CD4-positive, alpha-beta T cell treated with Interleukin-12 subunit alpha and Interleukin-12 subunit beta, for 1 hour (primary cell): ENCODE measurements at places on chromosomes 12 and 14.

GRCh38 chr14:92589213-92589852, 75.8 kb downstream of the RIN3 start:
- no peak for DNase-seq

- DNase-seq, result no peak
Measured at GRCh38 chr14:93716002-93716745, 72.1 kb downstream of the PRIMA1 start.

GRCh38 chr12:101697930-101698799, 725 bp downstream of the CHPT1 start:
- peak; percentile 6 for DNase-seq

DNA sequence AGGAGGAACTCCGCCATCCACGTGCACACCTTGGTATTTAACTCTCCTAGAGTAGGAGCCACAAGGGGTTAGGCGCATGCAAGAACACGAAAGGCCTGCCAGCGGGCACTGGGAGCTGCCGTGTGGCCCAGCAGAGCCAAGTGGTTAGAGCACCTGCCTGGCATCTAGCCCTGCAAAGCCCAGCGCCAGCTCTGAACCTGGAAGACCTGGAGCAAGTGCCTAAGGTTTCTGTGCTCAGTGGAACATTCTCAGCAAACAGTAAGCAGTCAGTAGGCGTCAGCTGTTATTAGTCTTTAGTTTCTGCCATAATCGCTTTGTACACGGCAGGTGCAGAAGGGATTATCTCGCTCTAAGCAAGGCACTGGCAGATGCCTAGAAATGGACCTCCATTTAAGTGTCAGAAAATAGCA, 55.4 kb downstream of the SETD3 start:
- DNase-seq, result no peak

DNA sequence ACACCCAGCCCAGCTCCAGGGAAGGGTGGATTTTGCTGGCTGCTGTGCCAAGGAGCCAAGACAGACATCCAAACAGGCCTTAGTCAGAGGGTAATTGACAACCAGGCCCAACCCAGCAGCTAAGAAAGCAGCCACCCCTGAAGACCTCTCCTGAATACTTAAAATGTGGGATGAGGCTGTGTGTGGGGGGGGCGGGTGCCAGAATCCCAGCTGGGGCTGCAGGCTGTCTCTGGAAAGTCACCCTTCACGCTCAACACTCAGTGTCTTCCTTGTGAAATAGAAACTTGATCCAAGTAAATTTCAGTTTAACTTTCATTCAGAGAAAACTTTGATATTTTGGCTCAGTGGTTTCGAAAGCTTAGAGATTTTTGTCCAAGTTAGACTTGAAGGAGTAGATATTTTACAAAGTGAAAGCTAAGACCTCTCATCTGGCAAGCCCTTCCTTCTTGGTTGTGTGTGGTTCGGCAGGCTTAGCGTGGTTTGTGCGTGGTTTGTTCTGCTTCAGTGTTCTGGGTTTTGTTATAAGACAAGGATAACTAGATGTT, 5.1 kb downstream of the PAPLN start:
- no peak for DNase-seq

- no peak for DNase-seq
Measured at GRCh38 chr12:46664761-46665287, 161.0 kb downstream of the SLC38A4 start.

- DNase-seq, result no peak
Measured at GRCh38 chr12:21992823-21993222, 51.6 kb upstream of the ABCC9 start.

DNA sequence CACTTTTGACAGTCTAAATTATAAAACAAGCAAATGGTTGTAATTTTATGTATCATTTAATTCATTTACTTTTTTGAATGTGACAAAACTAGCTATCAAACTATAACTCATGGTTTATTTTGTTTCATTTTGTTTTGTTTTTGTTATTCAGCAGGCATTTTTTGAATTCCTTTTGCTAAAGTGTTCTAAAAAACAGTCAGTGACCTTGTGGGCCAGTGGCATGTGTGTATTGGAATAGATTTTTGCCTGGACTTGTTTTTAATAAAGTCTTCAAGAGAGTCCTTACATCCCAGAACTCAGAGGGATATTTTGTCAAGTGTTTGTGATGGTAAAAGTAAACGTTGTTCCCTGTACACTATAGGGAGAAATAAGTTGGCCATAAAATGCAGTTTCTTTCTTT, 369.7 kb upstream of the SYT1 start:
- no peak for DNase-seq

- DNase-seq, result no peak
Measured at GRCh38 chr14:60951776-60952435, 29.0 kb downstream of the TRMT5 start.

DNA sequence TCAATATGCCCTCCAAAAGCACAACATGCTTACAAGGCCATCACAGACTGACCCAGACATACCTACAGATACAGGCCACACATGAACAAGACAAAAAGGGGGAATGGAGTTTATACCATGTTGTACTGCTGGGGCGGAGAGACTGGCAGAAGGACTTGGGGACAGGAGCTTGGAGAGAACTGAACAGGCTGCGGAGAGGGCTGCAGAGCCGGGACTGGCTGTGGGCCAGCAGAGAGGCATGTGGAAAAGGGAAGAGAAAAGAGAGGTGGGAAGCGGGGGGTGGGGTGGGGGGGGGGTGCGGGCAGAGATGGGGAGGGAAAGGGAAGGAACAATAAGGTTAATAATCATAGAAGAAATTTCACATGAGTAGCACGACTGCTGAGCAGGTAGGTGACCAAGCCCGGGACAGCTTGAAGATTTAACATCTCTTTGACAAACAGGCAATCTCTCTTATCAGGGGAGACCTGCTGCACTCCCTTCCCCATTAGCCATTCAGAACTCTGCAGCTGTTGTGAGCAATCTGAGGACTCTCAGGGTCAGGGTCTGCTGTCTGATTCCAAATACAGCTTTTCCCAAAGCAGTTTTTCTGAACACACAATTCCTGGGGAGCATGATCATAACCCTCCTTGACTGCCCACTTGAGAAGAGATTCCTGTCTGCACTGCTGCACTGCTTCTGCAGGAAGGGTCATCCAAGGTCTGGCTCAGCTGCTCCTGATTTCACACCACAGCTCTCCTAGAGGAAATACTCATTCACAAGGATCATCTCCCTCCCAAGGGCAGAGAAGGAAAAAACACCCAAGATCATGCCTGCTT, 21.6 kb upstream of the STAC3 start:
- no peak for DNase-seq

- no peak for DNase-seq
Measured at GRCh38 chr12:63935361-63935760, 90.9 kb downstream of the SRGAP1 start.

DNA sequence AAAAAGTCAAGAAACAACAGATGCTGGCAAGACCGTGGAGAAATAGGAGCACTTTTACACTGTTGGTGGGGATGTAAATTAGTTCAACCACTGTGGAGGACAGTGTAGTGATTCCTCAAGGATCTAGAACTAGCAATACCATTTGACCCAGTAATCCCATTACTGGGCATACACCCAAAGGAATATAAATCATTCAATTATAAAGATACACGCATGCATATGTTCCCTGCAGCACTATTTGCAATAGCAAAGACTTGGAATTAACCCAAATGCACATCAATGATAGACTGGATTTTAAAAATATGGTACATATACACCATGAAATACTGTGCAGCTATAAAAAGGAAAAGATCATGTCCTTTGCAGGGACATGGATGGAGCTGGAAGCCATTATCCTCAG, 18.0 kb upstream of the CATSPERB start:
- DNase-seq, result no peak

GRCh38 chr14:65237941-65238340, 135.6 kb upstream of the MAX start:
- no peak for DNase-seq

DNA sequence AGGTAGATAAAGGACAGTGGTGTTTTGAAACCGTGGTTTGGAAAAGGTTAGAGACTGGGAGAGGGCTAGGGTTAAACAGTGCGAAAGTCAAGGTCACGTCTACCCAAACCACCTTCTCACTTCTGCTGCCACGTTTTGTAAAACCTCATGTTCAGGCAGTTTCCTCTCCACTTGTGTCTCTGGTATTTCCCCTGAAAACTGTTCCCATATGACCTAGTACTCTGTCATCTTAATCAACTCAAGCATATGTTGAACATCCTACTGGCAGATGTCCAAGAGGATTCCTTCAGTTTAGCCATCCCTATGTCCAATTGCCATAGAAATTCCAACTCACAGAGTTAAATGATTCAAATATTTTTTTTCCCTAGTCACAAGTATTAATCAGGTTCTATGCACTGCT, 17.4 kb downstream of the CLEC4C start:
- DNase-seq, result no peak

DNA sequence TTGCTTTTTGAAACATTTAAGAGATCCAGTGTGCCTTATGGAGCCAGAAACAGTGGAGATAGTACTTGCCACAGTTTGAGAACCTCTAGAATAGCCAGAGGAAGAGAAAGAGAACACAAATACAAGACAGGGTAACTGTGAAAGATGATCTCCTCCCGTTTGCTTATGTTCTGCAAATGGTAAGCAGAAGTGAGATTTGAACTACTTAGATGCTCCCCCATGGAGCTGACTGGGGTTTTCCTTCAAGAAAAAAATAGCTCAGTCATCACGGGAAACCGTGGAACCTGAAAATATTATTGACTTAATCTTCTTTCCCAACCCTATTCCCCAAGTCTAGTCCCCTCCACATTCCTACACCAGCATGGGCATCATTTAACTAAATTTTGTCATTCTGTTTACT, 87.1 kb downstream of the KIF21A start:
- DNase-seq, result no peak

GRCh38 chr14:92366237-92366636, 43.3 kb downstream of the SLC24A4 start:
- no peak for DNase-seq

DNA sequence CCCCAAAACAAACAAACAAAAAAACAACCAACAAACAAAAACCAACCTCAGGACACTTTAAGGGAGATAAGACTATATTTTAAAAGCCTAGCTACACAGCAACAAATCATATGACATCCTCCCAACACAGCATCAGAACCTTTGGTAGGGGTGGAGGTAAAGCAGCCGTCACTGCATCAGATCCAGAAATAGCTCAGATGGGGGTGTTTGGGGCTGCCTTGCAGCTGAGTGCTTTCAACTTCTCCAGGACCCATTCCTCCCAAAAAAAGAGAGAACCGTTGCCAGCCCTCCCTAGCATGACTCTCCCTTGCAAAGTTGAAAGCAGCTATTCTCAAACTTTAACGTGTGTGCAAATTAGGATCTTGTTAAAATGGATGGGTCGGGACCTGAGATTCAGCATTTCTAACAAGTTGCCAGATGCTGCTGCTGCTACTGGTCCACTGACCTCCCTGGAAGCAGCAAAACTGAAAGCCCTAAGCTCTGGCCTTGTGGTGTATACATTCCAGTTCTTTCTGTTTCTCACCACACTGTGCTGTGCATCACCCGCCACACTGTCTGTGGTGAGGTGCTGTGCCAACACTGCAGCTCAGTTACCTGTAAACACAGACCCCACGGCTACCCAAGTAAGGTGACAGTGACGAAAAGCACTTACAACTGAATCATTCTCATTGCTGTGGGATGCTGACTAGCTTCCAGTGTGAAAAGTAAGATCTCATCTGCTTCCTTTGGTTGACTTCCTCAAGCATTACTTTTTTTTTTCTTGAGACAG, 54.0 kb downstream of the SLC38A1 start:
- DNase-seq, result peak; percentile 91

- no peak for DNase-seq
Measured at GRCh38 chr12:1837541-1838204, 17.3 kb downstream of the LRTM2 start.

DNA sequence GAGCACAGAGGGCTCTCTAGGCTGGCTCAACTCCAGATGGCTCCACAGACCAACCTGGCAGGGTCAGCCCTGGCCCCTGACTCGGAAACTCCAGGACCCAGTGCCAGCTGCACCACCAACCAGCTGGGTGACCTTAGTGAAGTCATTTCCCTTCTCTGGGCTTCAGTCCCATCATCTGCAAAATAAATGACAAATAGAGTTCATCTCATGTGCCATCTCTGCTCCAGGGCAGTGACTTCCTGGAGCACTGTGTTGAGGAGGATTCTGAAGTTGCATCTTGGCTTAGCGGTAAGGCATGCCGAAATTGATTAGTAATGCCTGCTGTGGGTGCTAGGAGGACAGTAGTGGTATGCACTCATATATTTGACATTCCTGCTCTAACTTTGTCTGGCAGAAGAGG, 31.5 kb downstream of the DTX1 start:
- no peak for DNase-seq

DNA sequence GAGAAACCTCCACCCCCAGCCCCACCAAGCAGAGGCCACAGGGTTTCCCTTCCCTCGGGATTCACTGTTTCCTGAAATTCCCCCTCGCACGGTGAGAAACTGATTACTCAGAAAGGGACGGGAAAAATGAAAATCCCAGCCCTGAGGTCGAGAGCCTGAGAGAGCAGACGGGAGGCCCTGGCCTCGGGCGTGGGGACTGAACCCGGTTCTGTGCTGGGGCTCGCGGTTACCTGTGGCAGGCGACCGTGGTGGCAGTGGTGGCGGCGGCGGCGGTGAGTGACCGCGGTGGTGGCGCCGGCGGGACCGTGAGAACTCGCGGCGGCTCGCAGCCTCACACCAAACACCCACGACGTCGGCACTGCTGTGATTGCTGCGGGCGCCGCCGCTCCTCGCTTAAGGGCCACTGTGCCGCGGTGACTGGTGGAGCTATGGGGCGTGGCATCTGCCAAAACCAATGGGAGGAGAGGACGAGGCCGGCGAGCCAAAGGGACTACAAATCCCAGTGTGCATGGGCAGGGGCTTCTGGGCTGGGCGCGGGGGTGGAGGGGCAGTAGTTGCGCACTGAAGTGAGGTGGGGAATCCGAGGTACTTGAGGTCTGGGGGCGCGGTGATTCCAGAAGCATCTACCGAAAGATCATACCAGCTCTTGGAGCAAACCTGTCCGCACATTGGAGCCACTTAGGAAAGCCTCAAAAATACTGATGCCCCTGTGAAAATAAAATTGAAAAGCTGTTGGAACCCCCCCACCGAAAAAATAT, at the start of gene LGMN:
Gene LGMN (minus strand): TSS at position 369 of the 758 bp plus-strand sequence. CDS start 15,841 bp downstream, outside the sequence.
- DNase-seq, result peak; percentile 87

DNA sequence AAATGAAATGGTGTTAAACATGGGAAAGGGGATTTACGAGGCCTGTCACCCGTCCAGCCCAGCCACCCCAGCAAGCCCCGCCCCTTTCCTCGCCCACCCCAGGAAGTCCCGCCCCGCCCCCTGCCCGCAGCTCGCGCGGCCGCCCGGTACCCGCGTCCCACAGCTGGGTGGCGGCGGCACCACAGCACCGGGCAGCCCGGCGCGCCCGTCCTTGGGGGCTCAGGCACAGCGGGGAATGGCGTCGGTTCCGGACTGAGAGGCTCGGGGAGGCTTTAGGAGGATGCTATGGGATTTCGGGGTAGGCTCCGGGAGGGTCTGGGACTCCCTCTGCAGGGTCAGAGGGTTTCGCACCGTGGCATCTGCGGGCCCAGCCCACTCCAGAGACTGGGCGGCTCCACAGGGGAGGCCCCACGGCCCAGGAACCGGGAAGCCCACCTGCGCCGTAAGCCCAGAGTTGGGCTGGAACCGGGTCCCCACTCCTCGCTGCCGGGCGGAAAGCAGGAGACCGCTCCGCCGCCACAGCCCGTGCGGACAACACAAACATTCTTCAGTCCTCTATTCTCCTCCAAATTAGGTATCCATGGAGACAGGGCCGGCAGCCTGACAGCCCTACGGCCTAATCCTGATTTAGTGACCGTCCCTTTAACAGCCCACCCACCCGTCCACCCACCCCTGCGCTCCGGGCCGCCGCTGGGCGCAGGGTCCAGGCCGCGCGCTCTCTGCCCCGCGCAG, 1.4 kb downstream of the FIGNL2 start:
- peak; percentile 49 for DNase-seq

- DNase-seq, result peak; percentile 27
Measured at GRCh38 chr12:84842406-84843013, 70.1 kb downstream of the SLC6A15 start.

- DNase-seq, result no peak
Measured at GRCh38 chr12:65742018-65743010, 82.0 kb upstream of the HMGA2 start.
